RWPE1 (cell line): ENCODE measurements at places on chromosomes 4 and X.
A peak's percentile ranks its signal among the peaks of the same experiment; 100 is the strongest.

- DNase-seq, result no peak
These were observed 314.6 kb downstream of the STPG2 start for GRCh38 chr4:97828646-97829045.

- DNase-seq, result no peak
These were observed 52.1 kb downstream of the RAB40A start for GRCh38 chrX:103467156-103467555.

GRCh38 chr4:24141836-24142235 lies 252.0 kb upstream of the PPARGC1A start:
- no peak for DNase-seq

- DNase-seq, result no peak
These were observed 5.4 kb downstream of the DAPP1 start for GRCh38 chr4:99821918-99822503.

DNA sequence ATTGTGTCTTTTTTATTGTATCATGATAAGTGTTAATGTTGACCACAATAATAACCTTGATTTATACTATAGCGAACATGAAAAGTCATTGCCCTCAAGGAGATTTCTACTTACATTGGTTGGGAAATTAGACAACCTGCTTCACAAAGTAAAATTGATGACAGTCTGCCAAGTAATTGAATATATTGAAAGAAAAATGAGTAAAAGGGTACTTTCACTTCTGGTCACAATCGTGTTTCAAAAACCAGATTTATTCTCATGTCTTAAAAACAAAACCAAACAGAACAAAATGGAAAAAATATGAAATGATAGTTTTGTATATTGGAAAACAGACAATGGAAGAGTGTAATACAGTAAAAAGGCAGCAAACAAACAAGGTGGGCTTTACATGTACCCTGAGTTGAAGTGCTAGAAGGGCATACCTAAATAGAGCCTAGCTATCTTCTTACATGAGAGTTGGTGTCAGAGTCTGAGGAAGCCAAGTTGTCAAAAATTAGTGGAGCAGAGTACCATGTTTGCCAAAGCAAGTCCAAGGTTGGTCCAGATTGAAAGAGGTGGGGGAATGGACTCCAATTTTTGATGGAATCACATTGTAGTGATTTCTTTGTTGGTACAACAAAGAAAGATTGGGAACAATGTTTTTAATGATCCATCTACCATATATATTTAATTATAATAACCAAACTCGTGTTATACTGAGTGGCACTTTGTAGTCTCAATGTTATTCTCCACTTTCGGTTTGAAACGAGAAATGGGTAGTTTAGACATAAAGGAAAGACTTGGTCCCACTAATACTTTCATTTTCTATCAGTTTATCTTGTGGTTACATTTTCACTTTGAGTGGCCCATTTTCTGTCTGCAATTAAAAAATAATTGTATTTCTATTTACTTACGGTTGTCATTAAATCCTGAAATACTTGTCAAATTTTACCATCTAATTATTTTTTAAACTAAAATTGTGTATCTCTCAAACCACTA lies 775.6 kb downstream of the STIM2 start:
- no peak for DNase-seq

DNA sequence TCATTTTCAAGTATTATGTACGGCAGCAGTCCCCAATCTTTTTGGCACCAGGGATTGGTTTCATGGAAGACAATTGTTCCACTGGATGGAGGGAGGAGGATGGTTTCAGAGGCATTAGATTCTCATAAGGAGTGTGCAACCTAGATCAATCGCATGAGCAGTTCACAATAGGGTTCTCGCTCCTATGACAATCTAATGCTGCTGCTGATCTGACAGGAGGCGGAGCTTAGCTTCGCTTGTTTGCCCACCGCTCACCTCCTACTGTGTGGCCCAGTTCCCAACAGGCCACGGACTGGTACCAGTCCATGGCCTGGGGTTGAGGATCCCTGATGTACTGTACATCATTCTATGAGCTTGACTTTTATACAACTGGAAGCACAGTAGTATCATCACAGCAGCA lies 48.4 kb downstream of the SMIM20 start:
- no peak for DNase-seq

DNA sequence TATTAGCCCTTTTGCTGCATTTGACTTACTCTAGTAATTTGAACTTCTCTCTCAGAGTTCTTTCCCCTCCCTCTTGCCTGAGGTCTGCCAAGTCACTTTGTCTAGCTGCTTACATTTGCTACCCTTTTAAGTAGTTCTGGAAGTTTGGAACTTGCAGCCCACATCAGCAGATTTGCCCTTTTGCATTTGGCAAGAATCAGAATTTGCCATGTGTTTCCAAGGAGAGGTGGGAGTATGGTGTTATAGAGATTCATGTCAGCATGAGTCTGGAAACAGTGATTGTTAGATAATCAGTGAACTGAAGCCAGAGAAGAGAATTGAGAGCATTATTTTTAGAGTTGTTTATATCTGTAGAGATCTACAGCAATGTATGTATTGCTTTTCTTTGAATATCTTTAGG lies 52.1 kb downstream of the KLHL34 start:
- no peak for DNase-seq

GRCh38 chr4:10345381-10345784 lies 111.8 kb downstream of the ZNF518B start:
- DNase-seq, result no peak

- peak; percentile 82 for DNase-seq
These were observed 802 bp downstream of the BMP2K start for GRCh38 chr4:78776729-78777575.

- no peak for DNase-seq
These were observed 4.1 kb upstream of the CD38 start for GRCh38 chr4:15774020-15774420.

DNA sequence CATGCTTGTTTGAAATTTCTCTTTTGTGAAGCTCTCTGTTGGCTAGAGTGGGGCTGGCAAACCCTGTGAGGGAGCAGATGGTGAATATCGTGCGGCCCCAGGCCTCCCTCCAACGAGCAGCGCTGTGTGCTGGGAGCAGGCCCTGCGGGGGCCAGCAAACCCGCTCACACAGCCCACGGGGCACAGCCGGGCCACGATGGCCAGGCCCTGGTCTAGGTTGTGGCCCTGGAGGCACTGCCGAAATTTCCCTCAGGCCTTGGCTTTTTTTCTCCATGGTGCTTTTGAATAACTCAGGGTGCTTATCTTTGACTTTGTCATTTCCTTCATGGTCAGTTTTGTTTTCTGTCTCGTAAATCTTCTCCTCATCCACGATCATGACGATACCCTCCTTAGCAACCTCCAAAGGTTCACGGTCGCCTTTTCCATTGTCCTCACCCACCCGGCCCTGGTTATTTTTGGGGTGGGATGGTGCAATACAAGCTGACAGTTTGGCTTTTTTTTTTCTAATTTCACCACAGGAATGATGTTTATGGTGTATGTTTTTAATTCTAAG lies 20.7 kb downstream of the PCGF3 start:
- DNase-seq, result no peak

- no peak for DNase-seq
These were observed 18.3 kb downstream of the RTL5 start for GRCh38 chrX:72113461-72113860.

GRCh38 chrX:21524008-21524407 lies 134.1 kb downstream of the KLHL34 start:
- DNase-seq, result no peak

DNA sequence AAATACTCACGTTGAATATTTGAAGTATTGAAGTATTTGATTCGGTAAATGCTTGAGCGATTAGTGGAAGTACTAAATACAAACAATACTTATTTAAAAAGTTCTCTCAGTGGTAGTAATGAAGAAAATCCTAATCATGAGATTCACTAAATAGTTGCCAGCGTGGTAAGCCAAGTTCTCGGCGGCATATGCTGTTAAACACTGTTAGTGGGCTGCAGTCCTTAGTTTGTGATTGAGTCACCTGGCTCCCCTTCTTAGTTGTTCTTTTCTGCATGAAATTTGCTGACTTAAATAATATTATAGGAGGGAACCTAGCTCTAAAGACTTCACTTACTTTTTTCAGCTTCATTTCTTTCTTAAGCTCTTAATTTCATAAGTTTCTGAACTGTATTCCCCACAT lies 51.4 kb downstream of the STIM2 start:
- no peak for DNase-seq

- DNase-seq, result peak; percentile 26
These were observed 1.1 kb downstream of the PJA1 start for GRCh38 chrX:69163936-69164741.

DNA sequence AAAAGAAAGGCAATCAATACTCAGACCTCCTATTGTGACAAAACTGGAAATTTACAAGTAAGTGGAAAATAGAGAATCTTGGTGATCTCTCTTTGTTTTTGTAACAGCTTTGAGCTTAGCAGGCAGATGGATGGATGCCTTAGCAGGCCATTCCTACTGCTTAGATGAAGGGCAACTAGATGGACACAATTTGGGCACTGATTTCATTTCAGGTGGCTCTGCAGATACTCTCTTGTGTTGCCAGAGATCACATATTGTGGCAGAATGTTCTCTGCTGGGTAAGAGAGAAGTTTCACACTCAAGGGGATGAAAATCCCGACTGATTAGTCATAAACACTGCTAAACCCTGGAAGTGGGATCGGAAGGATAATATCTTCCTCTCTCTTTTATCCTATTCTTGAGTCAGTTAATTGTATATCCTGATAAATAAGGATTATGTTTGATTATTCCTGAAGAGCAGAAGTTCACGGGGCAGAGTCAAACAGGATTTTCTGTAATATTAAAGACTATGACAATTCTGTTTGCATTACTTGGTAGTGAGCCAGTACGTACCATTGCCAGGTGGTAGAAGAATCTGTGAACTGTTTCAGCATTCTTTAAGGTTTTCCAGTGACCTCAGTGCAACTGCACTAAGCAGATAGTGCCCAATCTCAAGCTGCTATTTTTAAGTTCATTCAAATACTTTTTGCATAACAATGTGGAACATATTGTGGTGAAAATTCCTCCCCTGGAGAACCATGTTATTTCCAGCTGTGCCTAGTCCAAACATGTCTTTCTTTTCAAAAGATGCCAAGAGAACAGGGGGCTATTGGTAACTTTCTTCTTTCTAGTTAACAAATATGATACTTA lies 974.3 kb downstream of the FSTL5 start:
- no peak for DNase-seq

DNA sequence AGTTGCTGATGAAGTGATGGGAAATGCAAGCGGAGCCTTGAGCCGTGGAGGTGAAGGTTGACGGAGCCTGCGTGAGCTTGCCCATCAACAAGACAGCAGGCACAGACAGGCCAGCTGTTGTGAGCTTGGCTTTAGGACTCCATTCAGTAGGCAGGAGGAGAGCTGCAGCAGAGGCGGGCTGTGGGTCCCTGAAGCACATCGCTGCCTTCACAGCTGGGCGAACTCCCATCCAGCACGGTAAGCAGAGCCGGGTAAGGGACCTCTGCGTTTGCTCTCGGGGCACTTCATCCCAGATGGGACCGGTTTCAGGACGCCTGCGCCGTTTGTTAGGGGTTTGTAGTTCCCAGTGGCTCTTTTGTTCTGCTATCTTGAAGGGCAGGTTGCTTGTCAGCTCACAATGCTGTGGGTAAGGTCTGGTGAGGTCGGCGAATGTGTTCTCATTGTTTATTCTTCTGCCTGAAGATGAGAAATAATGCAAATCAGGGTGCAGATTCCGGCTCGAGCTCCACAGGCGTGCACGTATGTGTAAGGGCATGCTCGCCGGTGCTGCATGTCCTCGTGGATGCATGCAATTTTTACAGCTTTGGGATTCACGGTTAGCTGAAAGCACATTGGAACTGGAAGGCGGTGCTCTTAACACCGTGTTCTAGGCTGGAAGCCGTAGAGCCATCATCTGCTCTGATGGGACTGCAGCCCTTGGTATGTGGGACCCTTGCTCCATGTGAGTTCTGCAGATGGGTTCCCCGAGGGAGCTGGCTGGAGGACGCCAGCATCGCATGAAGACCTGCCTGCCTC lies 54.6 kb upstream of the CLDN34 start:
- DNase-seq, result peak; percentile 29

DNA sequence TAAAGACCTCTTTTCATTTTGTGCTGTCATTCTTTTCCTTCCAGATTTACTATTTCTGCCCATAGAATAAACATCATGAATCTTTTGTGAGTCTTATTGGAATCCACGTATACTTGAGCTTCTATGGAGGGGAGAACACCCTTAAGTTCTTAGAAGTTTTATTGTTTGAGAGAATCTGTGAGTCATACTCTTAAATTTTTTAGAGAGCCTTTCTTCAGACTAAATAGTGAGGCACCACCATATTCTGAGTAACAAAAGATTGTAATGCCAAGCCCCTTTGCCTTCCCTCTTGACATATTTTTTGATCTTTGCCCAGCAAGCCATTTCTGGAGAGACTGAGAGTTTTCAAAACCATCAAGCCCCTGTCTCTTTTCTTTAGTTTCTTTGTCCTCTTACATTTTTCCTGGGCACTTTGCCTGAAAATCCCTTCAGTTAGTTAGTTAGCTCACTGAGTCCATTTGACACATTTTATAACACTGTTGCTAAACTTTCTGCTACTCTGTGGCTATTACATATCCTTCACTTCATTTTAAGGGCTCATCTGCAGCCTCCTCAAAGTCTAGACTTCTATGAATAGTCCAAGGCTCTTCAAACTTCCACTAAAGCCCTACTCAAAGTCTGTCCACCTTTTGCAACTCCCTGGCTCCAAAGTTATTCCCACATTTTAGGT lies 65.3 kb upstream of the NDUFC1 start:
- no peak for DNase-seq

GRCh38 chr4:168304744-168305459 lies 13.7 kb downstream of the DDX60 start:
- peak; percentile 72 for DNase-seq

DNA sequence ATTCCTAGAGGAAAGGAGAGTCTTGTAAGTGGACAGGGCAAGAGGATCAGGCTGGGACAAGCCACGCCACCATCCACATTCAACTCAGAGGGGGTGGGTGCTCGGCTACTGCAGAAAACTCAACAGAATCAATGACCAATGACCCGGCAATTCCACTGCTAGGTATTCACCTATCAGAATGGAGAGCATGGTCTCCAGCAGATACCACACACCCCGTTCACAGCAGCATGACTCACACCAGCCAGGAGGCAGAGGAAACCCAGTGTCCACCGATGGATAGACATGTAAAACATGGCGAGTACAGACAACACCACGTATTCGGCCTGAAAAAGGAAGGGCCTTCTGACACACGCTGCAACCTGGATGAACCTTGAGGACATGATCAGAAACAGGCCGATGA lies 175.9 kb downstream of the AFAP1 start:
- peak; percentile 34 for DNase-seq

DNA sequence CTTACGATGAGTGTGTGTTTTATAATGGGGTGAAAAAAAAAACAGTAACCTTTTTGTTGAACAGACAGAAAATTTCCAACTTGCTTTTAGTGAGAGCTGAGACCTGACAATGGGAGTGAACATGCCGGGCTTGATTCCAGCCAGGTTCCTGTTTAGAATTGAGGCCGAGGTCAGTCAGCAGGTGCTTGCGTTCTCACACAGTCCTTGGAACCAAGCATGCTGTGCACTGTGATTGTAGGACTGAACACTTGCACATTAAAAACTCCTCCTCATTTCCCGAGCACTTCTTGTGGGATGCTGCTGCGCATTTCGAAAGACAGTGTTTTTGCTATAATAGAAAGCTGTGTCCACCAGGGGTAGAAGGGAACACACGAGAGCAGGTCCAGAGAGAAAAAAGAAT lies 51.8 kb downstream of the TMEM131L start:
- DNase-seq, result no peak

- DNase-seq, result no peak
These were observed 177.6 kb upstream of the EDNRA start for GRCh38 chr4:147303174-147303872.

GRCh38 chr4:124970011-124970410 lies 257.5 kb upstream of the ANKRD50 start:
- DNase-seq, result no peak

GRCh38 chr4:140149846-140150635 lies 3.9 kb downstream of the MAML3 start:
- DNase-seq, result peak; percentile 58
